Astrocyte of the hippocampus (primary cell): ENCODE measurements at places on chromosomes 5 and 9.
A peak's percentile ranks its signal among the peaks of the same experiment; 100 is the strongest.

DNA sequence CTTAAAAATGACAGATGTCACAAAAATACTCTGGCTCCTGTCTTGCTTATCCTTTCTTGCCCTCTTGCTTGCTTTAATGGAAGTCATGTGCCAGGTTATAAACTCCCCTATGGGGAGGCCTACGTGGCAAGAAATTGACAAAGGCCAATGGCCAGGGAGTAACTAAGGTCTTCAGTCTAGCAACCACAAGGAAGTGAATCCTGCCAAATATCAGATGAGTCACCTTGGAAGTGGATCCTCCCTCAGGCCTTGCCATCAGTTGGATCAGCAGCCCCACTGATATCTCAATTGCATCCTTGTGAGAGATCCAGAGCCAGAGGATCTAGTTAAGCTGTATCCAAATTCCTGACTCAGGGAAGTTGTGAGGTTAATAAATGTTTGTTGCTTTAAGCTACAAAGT is 82.8 kb downstream of the CAAP1 start:
- peak; percentile 43 for DNase-seq

DNA sequence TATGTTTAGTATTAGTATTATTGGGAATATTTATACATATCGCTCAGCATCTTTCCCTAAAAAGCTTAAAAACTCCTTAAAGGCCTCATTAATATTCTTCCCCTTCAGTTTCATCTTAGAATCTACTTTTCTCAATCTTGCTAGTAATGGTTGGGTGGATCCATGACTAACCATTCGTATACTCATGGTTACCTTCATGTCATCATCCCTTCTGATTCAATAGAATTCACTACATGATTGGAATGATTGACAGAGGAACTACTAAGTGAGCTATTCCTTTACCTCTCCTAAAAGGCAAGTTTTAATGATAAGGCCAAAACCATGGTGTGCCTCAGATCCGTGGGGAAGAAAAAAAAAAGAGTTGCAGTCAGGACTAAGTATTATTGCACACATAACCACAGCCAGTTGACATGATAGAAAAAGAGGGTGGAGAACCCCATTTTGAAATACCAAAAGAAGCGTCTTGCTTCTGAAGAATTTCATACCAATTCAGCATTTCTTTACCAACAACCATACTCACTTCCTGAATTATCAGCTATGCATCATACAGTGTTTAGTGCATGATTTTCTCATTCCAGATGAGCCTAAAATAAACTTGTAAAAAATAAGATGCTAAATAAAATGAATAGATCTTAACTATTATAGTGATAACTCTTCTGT is 624.6 kb downstream of the PDE4D start:
- no peak for DNase-seq

DNA sequence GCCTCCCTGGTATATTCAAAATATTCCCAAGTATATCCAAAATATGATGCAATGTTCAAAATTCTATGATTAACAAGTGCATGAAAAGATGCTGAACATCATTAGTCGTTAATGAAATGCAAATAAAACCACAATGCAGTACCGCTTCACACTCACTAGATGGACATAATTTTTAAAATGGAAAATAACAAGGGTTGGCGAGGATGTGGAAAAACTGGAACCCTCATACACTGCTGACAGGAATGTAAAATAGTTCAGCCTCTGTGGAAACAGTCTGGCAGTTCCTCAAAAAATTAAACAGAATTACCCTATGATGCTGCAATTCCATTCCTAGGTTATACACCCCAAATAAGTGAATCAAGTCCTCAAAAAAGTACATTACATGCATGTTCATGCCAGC is 36.1 kb upstream of the MYOT start:
- DNase-seq: no peak

- no peak for DNase-seq
Observed at GRCh38 chr5:42875785-42876374, 64.2 kb upstream of the SELENOP start.

DNA sequence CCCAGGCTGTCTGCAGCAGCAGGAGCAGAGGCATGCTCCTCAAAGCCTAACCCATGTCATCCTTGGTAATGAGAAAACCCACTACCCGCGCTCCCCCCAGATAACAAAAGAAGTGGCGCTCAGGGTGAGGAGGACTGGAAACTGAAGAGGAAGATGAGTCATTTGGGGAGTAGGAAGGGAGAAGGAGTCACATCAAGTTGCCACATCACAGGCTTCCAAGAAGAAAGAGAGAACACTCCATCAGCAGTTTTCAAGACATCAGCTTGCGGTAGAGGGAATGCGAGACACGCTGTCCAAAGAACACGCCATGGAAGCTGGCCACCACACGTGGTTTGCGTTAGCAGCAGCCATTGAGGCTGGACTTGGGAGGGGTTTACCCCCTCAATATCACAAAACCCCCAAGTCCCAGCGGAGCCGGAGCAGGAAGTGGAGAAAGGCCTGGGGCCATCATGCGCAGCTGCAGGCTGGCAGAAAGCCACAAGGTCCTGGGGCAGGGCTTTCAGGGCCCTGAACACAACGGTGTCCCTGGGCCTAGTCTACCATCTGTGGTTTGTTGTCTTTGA is 41.5 kb downstream of the SH3PXD2B start:
- peak; percentile 88 for DNase-seq

DNA sequence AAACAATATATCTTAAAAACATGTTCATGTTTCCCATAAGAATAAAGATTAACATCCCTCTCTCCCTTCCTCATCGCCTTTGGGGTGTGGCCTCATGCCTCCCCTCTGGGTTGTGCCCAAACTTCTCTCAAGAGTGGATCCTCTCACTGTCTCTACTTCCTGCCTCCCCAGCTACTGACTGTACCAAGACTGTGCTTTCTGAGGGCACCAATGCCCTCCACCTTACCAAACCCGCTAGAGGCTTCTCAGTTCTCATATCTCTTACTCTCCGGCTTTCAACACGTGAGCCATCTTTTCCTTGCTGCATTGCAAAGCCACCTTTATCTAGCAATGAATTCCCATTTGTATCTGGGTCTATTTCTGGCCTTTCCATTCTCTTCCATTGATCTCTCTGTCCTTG is 34.4 kb upstream of the KCNIP1 start:
- no peak for DNase-seq

DNA sequence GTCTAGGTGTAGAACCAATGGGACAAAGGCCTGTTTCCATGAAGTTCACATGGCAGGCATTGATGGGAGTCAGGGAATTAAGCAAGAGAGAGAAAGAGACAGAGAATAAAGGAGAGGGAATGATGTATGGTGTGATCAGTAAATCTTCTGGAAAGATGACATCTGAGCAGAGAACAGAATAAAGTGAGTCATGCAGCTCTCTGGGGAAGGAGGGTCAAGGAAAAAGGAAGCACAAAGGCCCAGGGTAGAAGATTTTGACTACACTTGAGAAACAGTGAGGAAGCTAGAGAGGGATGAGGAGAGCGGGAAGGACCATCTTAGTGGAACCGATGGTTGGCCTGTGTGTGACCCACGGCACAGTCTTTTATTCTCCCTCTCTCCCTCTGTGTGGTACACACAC is 425.9 kb downstream of the SPOCK1 start:
- no peak for DNase-seq

DNA sequence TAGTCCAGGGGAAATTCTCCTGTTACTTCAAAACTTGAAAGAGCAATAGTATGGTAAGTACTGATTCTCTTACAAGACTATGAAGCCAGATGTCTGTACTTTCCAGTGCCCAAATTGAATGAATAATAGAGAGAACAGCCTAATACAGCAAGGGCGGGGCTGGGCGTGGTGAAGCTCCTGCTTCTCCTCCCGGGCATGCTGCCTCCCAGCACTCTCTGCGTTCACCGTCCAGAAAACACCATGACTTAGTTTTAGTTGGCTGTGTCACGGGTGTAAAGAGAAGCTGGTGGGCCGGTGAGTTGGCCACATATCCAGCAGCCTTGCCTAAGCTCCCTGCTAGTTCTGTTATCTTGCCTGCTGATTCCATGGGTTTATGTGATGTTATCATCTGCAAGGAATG is 40.7 kb upstream of the ADAMTS2 start:
- DNase-seq: no peak

DNA sequence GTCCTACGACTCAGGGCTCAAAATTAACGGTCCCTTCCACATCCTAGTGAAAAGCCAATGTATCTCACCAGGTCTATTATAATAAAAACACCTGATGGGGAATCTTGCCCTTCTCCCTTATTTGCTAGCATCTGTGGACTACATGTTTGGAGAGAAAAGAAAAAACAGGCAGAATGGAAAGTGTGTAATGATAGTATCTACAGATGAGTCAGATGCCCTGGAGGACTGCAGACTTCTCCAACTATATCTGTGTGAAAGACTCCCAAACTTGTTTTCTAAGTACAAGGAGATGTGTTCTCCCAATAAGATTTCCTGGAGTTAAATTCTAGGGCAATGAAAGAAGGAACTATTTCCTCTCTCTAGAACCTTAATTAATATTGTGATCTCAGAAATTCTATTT is 66.0 kb downstream of the FOXB2 start:
- no peak for DNase-seq

- no peak for DNase-seq
Observed at GRCh38 chr9:109707355-109707754, 72.6 kb upstream of the PALM2AKAP2 start.

DNA sequence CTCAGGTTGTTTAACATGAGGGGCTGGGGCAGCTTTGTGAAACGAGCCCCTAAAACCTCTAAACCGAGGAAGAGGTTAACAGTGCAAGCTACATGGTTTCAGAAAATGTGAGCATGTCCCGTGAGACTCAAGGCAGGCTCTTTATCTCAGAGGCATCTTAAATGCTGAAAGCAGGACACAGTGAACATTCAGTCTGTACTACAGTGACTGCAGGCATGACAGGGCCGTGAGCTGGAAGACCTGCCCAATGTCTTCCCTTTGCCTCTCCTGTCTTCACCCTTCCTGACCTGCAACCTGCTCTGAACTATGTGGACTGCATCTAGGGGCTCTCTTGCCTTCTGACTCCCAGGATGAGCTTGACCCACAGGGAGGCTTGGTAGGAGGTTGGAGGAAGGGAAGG is 58.3 kb downstream of the PRLR start:
- DNase-seq: no peak

DNA sequence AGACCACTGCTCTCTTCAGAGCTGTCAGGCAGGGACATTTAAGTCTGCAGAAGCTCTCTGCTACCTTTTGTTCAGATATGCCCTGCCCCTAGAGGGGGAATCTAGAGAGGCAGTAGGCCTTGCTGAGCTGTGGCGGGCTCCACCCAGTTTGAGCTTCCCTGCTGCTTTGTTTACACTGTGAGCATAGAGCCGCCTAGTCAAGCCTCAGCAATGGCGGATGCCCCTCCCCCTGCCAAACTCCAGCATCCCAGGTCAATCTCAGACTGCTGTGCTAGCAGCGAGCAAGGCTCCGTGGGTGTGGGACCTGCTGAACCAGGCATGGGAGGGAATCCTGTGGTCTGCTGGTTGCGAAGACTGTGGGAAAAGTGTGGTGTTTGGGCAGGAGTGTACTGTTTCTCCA is 59.9 kb downstream of the CAVIN4 start:
- no peak for DNase-seq

GRCh38 chr5:175738126-175738525 is 80.3 kb downstream of the HRH2 start:
- no peak for DNase-seq

- no peak for DNase-seq
Observed at GRCh38 chr9:96318921-96319565, 17.1 kb upstream of the HSD17B3 start.

DNA sequence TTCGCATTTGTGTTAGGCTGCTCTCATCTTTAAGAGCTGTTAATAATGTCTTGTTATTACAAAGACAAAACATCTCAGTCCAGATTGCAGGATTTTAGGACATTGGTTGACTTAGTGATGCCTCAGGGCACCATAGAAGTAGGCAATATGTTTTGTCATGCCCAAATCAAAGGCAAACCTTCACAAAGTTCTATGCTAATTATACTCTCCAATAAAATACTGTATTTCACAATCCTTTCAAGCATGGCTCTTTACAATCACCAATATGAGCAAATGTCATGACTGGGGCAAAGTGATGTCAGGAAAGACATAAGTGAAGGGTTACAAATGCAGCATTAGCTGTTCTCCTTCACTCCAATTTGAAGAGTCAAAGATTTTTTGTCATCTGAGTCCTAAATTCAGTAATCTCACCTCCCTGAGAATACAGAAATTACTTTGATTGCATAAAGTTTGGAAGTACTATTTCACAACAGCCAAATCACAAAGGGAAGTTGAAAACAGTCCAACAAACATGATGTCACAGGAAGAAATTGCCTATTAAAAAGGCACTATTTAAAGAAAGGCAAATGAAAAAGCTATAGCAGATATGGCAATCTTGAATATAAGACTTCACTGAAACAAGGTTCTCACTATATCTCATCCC is 303.2 kb downstream of the PRR16 start:
- DNase-seq: peak; percentile 16

DNA sequence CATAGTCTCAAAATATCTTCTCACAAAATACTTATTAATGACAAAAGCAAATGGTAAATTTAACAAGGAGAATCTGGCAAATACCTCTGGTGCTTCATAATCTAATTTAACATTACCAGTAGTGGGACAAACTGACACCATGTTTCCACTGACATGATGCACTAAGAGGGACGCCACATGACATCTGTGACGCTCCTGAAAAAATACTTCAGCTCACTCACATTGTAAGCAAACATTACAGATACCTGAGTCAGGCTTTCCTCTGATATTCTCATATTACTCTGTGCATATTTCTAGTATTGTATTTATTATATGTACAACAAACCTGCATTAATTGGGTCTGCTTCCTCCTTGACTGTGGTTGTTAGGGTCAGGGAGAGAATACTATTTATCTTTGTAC is 56.7 kb upstream of the OSMR start:
- DNase-seq: no peak

- peak; percentile 17 for DNase-seq
Observed at GRCh38 chr9:804026-804425, 37.5 kb upstream of the DMRT1 start.

DNA sequence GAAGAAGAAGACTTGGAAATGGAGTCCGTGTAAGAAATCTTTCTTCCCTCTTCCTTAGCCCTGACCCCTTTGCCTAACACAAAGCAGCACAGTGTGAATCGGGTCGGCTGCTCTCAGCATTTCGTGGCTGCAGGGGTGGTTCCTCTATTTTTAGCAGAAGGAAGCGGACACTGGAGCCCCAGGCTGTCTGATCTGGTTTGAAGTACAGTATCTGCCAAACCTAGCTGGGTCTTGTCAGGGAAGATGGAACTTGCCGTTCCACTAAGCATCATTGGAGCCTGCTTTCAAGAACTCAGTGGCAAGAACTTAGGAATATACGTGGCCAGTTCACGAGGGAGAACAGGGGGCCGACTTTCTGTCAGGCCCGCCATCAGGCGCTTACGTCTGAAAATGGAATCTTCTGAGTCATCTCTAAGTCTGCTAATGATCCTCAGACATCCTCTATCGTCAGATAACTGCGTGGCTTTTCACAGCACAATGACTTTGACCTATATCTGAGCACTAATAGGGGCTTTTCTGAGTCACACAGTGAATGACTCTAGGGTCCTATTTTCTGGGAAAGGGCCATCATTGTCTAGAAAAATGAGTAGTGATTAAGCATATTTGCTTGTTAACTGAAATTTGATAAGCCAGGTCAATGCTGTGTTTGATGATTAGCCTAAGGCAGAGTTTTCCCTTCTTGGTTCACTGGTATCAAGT is 43.3 kb upstream of the NCS1 start:
- DNase-seq: peak; percentile 85
